ENCODE measurements at places on chromosomes 4 and X.
A peak's percentile ranks its signal among the peaks of the same experiment; 100 is the strongest.

- DNase-seq = no peak
These were observed 164.7 kb upstream of the LEF1 start for GRCh38 chr4:108333353-108333942.

DNA sequence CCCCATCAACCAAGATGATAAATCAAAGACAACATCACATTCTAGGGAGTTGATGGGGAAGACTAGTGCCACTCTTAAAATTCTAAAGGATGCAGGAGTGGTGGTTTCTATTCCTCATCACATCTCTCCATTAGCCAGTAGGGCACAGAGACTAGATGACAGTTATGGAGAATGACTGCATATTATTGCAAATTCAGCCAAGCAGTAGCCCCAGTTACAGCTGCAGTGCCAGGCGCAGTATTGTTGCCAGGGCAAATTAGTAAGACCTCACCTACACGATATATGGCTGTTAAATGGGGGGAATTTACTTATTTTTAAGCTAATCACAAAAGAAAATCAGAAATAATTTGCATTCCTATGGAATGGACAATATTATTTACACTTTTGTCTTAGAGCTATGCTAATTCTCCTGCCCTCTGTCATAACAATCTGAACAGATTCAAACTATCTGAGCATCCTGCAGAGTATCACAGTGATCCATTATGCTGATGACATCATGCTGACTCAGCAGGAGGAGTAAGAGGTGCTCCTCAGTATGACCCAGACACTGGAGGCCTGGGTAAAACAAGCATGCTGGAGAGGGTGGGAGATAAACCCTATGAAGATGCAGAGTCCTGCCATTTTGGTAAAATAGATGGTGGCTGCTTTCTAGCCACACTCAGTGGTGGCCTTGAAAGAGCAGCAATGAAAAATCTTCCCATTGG lies 24.7 kb downstream of the ETNPPL start:
- DNase-seq = no peak

DNA sequence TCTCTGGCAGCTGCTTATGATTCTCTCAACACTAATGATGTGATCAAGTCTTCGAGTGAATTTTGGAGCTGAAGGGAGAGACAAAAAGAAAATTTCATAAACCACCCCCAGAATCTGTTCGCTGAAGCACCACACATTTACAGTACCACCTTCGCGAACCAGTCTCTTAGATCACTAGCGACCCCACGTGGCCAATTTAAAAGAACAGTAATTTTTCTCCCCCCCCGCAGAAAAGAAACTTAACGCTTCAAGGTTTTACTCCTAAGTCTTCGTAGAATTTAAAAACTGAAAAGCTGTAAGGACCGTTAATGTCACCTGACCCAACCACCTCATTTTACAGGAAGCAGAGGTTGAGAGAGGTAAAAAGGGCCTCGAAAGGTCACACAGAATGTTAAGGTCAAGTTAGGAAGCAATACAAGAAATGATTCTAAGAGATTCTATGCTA lies 187.5 kb downstream of the QDPR start:
- peak; percentile 47 for DNase-seq

- no peak for DNase-seq
These were observed 218.4 kb upstream of the BMP3 start for GRCh38 chr4:80812145-80812544.
